Activated T-cell treated with anti-CD3 and anti-CD28 coated beads, Interleukin-2, amount 50 U/mL, for 1 hour (primary cell): ENCODE measurements at places on chromosomes 13 and 19.

GRCh38 chr13:112849500-112849899, 119.5 kb upstream of the MCF2L start:
- DNase-seq: no peak

- DNase-seq: peak; percentile 76
Measured at GRCh38 chr13:99371956-99372355, 64.8 kb upstream of the GPR183 start.

DNA sequence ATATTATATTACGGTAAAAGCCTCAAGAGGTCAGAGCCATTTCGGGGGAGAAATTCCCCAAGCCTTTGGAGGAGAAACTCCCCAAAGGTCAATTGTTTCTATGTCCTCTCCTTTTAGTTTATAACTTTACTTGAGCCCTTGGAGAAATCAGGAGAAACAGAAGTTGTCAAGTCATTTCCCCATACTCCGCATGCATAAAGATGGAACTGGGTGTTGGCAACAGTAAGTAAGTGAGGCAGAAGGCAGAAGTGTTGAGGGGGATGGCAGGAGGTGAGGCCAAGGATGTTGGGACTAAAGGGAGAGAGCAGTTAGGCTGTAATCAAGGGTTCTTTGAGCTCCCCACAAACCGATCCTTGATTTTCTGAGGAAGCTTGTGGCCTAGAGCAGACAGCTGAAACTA, 307.9 kb downstream of the ENOX1 start:
- no peak for DNase-seq

- DNase-seq: no peak
Measured at GRCh38 chr19:6059988-6060599, 50.2 kb downstream of the RFX2 start.

GRCh38 chr19:45677351-45678230, 9.6 kb downstream of the GIPR start:
- peak; percentile 81 for DNase-seq

GRCh38 chr13:104683789-104684188, 1617.6 kb upstream of the SLC10A2 start:
- DNase-seq: no peak

DNA sequence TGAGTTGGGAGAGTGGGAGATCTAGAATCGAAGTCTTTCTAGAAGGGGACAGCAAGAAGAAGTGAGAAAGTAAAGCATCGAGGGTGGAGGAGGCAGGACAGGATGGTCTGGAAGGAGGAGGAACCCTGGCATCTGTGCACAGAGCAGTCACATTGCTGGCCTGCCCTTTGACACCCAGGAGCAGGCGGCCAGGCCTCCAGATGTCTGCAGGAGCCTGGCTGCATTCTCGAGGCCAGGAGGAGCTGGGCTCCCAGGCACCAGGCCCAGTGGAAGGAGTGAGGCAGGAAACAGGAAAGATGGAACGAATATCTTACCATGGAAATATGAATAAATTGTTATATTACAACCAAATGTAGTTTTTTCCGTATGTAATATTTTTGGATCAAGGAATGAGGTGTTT, 27.7 kb upstream of the ARGLU1 start:
- DNase-seq: no peak

DNA sequence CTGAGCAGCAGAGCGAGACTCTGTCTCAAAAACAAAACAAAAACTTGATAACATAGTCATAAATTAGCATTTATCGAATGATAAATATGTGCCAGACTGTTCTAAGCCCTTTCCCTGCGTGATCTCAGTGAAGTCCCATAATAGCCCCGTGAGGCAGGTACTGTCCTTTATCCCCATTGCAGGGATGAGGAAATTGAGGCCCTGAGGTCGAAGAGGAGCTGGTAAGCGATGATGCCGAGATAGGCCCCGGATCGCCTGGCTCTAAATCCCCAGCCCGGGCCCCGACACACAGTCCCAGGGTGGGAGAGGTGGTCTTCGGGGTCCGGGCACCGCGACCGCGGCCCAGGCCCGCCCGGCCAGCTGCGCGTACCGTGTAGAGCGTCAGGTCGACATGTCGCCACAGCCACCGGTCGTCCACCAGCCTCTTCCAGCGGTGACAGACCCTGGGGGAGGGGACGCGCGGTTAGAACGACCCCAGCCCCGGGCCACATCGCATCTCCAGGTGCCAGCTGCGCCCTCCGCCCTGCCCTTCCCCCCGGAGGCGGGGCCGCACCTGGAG, 625 bp downstream of the FBXL12 start:
- no peak for DNase-seq

- no peak for DNase-seq
Measured at GRCh38 chr19:45139286-45140143, 21.3 kb downstream of the NKPD1 start.

- no peak for DNase-seq
Measured at GRCh38 chr13:39347926-39348901, 254.8 kb downstream of the LHFPL6 start.

GRCh38 chr19:41554907-41555306, 21.1 kb upstream of the CEACAM21 start:
- DNase-seq: no peak

GRCh38 chr13:75635828-75636435, at the start of gene LMO7:
Gene LMO7, plus strand, starts transcription at chr13:75636330. Its CDS starts 328 bp downstream, at chr13:75636658.
- peak; percentile 65 for DNase-seq

DNA sequence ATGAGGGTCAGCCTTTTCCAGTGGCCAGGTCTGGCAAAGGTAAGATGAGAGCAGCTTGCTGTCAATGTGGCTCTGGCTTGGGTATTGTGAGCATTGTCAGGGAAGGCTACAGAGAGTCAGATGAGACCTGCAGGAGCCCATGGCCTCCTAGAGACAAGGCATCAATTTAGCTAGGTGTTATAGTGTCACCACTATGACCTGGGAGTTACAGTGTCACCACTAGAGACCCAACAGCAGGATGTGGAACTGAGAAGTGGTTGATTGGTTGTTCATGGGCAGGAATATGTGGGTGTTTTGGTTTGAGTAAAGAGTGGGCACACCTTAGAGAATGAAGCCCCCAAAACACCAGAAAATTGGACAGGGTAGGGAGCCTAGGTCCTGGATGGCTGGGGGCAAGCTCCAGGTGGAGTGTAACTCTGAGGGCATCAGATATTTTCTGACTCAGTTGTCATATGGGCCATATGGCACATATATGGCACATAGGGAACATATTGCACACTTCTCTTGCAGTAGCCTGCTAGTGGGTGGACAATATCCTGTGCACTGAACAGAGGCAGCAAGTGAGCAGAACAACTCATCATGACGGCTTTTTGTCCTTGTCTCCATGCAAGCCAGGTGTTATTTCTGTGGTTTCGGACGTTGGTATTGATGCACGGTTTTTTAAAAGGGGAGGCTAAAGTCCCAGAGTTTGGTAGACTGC, 46.3 kb upstream of the CEACAM21 start:
- DNase-seq: no peak

DNA sequence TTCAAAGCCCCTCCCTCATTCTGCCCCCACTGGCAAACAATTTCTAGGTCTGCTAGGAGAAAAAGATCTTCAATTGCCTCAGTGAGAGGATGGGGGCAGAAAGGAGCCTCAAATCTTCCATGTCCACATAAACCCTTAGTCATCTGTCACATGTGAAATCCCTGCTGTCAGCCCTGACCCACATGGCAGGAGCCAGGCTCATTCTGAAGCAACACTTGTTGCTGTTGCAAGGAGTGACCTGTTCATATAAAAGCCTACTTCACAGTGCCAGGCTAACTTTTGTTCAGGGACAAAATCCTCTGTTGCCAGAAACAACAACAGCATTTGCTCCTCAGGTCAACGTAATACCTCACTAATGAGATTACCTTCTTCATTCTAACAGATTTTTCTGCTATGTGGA, 70.5 kb downstream of the IRS2 start:
- no peak for DNase-seq

DNA sequence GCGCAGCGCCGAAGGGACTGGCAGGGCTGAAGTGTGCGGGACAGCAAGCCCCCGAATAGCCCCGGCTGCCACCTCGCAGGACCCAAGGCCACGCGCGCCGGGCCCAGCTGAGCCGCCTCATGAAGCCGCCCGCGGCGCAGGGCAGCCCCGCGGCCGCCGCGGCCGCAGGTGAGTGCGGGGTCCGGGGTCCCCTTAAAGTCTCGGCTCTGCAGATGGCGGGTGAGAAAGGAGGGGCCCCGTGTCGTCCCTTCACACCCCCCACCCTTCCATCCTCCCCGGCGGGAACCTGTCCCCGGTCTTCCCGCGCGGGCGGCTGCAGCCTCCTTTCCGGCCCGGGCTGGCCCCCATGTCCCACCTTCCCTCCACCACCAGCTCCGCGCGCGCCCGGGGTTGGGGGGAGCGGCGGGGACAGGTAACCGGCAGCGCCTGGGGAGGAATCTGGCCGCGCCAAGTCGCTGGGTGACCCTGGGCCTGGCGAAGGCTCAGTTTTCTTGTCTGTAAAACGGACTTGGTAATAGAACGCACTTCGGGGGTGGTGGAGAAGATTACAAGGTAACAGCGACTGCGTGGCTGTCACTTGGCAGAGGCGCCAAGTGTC, 338 bp downstream of the RGCC start:
- DNase-seq: no peak

GRCh38 chr13:29746148-29746677, 104.2 kb downstream of the UBL3 start:
- no peak for DNase-seq

- no peak for DNase-seq
Measured at GRCh38 chr19:49356382-49356781, 5.8 kb downstream of the TEAD2 start.

GRCh38 chr13:78638216-78638615, 20.7 kb downstream of the OBI1 start:
- DNase-seq: no peak

- DNase-seq: no peak
Measured at GRCh38 chr13:95349267-95349666, 48.0 kb upstream of the ABCC4 start.

GRCh38 chr13:112779856-112780604, 90.2 kb downstream of the ATP11A start:
- DNase-seq: no peak

GRCh38 chr13:30382836-30383525, 39.3 kb upstream of the UBE2L5 start:
- no peak for DNase-seq

DNA sequence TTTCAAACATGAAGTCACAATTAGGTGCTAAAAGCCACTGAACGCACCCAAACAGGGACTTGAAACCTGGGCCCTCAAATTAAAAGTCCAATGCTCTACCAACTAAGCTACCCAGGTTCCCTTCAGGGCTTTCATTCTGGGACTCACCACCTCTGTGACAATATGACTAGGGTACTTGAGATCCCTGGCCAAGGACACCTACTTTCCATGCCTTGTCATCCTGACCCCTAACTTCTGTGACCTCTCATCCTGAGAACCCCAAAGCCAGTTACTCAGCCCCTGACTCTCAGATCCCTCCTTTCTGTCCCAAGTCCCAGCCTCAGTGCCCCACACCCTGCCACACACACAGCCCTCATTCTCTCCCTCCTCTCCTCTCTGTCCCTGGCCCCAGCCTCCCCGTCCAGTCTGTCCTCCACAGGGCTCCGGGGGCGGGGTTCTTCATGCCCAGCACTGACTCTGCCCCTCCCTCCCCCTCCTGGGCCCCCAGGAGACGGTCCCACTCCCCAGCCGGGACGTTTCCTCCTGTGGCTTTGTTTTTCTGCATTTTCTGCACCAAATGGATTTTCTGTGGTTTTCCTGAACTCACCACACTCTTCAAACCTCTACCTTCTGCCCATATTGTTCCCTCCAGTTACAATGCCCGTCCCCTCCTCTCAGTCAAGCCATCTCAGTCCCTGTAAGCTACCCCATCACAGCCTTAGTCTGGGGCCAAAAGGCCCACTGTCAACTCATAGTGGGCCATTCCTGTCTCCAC, 7.0 kb downstream of the RCN3 start:
- DNase-seq: no peak

- DNase-seq: no peak
Measured at GRCh38 chr19:50508843-50509190, 2.2 kb downstream of the JOSD2 start.

- DNase-seq: peak; percentile 69
Measured at GRCh38 chr19:35346193-35347052, 1.3 kb upstream of the FFAR1 start.

GRCh38 chr19:17623224-17623935, 64.8 kb downstream of the UNC13A start:
- no peak for DNase-seq

DNA sequence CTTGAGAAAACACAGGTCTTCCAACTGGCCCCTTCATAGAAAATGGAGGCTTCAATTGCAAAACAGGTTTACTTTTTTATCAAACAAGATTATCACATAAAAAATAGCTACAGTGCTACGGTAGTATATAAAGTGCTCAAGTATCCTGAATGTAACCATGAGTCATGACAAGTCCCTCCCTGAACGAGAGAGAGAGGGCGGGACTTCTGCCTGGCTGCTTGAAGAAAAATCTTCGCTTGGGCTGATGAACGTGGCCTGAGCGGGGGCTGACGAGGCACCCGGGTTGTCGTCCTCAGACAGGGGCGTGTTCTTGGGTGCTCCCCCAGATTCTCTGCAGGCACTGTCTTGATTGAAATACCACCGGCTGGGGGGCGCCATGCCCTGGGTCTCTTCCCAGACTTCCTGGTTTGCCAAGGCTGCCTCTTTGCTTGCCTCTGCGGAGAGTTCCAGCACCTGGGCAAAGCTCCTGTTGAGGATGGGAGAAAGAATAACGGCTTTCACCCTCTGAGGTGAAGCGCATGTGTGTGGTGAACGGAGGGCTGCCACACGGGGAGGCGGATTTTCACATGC, 23.2 kb upstream of the CPAMD8 start:
- no peak for DNase-seq

- DNase-seq: peak; percentile 36
Measured at GRCh38 chr19:13095934-13096927, 6.4 kb downstream of the LYL1 start.

DNA sequence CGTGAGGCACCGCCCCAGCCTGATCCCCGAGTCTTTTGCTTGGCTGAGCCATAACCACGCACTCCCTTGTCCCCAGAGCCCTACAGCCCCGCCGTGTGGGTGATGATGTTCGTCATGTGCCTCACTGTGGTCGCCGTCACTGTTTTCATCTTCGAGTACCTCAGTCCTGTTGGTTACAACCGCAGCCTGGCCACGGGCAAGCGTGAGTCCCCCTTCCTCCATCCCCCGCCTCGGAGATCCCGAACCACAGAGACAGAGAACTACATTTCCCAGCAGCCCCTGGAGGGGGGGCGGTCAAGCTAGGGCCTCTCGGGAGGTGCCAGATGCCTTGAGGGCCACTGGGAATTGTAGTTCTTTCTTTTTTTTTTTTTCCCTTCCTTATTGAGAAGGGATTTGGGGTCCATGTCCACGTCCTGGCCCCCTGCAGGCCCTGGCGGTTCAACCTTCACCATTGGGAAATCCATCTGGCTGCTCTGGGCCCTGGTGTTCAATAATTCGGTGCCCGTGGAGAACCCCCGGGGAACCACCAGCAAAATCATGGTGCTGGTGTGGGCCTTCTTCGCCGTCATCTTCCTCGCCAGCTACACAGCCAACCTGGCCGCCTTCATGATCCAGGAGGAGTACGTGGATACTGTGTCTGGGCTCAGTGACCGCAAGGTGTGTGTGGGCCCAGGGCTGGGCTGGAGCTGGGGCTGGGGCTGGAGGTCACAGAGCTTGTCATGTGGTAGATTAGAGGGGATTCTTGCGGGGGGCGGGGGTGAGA, 25.9 kb downstream of the GRIN2D start:
- peak; percentile 71 for DNase-seq
